Stimulated activated CD4-positive, alpha-beta T cell treated with anti-CD3 and anti-CD28 coated beads, TNF-alpha, amount 100 ng/mL, for 24 hours (primary cell): ENCODE measurements at places on chromosomes 5 and 9.

- no peak for DNase-seq
Measured at GRCh38 chr5:160270704-160271103, 41.4 kb downstream of the FABP6 start.

DNA sequence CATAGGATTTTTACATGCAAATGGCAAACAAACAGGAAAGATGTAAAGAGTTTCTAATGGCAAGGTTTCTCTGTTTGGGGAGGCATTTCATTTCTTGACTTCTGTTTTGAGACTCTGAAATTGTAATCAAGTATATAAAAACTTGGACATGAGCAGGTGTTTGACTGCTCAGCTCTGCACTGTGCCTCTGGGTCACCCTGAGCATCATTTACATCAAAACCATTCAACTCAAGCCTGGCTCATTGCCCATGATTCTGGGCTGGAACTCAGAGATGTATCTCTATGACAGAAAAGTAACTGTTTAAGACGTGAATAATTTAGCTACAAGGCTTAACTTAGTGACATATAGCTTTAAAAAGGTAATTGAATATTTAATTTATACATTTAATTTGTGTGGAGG, 1402.4 kb upstream of the NUDT12 start:
- no peak for DNase-seq

DNA sequence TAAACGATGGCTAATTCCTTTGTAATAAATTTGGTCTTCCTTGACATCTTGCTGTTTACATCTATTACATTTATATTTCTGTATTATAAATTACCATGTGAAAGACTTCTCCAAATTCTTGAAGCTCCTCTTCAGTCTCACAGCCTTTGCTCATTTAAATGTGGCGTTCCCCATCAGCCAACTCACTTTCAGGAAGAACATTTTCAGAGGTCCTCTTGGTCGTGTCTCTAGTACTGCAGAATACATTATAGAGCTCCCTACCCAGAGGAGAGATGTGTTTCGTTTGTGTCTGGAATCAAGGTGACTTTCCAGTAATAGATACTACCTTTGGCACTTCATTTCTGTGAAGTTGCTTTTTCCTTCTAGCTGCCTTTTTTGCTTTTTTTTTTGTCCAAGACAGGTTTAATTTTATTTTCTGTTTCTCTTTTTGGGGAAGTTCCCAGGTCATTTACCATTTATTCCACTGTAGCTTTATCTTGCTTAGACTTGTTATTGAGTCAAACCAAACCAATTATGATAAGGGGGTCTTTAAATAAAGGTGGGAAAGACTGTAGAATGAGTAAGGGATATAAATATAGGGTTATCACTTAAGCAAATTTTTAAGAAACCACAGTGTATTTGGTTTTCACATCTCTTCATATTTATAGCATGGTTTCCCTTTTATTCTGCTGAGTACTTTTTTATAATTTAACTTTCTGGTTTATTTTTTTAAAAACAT, 12.8 kb downstream of the UBE2B start:
- no peak for DNase-seq

DNA sequence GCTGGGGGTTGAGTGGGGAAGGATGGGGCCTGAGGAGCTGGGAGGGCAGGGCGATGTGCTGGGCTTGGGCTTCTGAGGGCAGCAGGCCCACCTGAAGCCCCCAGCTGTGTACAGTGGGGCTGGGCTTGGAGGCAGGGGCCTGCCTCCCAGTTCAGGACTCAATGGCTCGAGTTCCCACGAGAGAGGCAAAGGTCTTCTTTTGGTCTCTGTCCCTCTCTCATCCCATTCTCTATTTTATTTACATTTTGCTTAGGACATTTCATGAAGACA, 180.6 kb downstream of the MACROH2A1 start:
- no peak for DNase-seq

GRCh38 chr9:108565651-108566378, 290.0 kb downstream of the ACTL7B start:
- no peak for DNase-seq

DNA sequence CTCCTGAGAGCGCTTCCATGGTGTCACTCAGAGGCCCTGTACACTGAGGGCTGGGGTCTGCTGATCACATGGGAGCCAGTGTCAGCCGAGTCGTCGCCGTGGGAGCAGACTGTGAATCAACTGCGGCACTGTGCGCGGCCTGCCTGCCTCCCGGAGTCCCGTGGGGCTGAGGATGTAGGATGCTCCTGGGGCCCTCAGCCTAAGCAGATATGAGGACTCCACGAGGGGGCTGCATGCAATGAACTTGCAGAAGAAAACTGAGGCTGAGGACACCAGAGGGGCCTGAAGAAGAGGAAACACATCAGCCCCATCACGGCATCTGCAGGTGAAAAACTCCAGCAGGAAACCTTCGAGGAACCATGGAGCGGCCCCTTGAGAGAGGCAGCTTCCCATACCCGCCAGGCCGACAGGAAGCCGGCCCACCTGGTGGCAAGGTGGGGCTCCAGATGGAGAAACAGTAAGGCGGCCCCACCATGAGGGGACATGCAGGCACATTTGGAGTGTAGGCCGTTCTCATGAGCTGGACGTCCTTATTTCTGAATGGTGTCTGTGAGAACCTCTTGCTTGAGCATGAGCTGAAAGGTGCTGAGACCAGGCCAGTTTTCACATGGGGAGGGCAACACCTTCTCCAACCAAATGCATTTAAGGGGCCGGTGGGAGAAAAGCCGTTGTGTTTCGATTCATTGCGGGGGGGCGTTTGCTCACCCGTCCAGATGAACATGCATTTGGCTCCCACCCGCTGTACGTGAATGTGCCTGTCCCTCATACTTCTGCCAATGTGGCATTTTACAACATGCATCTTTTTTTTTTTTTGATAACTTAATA, 35.2 kb upstream of the ADAMTS2 start:
- no peak for DNase-seq

GRCh38 chr9:133056533-133056932, 5.2 kb upstream of the CEL start:
- no peak for DNase-seq
